WTC11 (cell line): ENCODE measurements at places on chromosomes 1 and 21. TPM values are rescaled to one million over a fixed set of nuclear protein-coding genes. Genes with fewer than 3 reads are reported as not detected.

TNFRSF14 gene
- 0.73 to 1.1 TPM (median 0.87 TPM) in 3 replicates for total RNA-seq

EFNA4 gene
- total RNA-seq: 19.5 to 22.7 TPM (median 22.3 TPM) in 3 replicates

DNA sequence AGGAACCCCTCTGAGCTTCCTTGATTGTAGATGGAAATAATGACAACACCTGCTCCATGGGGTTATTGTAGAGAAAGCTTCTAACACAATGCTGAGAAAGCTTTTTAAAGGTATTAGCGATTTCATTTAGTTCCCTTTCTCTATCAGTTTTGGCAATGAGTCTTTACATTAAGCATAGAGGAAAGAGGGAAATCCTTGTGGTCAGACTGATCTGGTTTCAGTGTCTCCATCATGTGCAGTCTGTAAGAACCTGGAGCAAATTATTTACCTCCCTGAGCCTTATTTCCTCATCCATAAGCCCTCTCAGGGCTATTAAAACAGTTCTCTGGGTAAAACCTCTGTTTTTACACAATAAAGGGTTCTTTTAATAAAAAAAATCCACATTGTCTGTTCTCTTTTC, 87.5 kb downstream of the FGGY start:
- no peak for DNase-seq

- DNase-seq: no peak
Observed at GRCh38 chr1:192713921-192714320, 78.0 kb downstream of the RGS13 start.
